ENCODE measurements at places on chromosomes 7 and 10.

DNA sequence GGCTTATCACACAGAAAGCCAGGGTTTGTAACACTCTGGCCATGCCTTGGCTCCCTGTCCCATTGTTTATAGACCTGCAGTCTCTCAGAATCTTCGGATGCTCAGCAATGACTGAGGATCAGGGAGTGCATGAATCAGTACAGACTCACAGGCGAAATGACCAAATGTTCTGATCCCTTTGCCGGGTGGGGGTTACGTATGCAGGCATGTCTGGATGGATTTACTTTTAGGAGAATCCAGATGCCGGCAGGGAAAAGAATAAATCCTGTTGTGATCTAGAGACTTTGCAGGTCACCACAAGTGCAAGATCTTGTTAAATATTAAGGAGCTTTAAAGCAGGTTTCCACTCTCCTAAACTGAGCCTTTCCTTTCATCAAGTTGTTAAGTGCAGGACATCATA lies 149.5 kb downstream of the SFMBT2 start:
- DNase-seq = no peak

DNA sequence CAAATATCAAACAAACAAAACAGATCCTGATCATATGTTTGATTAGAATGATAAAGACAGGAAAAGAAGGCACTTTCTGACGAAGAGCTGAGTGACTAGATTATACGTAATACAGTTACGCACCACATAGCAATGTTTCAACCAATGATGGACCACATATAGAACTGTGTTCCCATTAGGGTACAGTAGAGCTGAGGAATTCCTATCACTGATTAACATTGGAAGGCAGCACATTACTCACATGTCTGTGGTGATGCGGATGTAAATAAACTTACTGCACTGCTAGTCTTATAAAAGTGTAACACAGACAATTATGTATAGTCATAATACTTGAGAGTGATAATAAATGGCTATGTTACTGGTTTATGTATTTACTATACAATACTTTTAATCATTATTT lies 98.3 kb downstream of the PTN start:
- DNase-seq = no peak

GRCh38 chr7:49074538-49074937 lies 150.2 kb downstream of the CDC14C start:
- no peak for DNase-seq

DNA sequence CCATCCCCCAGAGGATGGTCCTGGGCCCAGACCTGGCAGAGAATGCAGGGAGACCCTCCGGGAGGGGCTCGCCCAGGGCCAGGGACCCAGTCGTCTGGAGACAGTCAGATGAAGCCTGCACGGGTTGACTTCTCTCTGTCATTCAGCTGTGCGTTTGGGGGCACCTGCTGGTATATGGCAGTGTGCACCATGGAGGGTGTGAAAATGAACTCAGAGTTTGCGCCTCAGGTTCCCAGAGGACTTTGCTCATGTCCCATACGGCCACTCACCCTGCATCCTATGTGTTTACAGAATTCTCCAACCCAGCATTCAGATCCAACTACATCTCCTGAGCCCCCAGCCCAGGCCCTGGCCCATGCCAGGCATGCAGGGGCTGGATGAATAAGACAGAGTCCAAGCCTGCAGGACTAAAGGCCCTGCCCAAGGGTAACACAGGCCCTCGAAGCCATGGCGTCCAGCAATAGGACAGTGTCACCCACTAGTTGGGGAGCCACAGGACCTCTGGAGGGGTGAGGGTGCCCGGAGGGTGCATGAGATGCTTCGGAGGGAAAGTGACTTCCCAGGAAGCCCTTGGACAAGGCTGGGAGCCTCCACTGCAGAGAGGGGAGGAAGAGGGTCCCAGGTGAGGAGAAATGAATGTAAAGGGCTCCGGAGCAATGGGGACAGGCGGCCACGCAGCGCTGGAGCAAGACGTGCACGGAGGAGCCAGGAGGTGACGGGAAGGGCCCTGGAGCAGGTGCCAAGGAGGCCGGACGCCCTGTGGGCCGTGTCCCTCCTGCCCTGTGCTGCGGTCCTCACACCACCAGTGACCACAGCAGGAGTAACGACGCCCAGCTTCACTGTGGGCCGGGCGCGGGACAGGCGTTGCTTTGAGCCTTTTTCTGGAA lies 36.3 kb downstream of the CALML3 start:
- no peak for DNase-seq

- peak; percentile 35 for DNase-seq
These were observed at the start of gene CUX1 for GRCh38 chr7:101817471-101818286. TSS of gene CUX1 (plus strand) at chr7:101817626. CDS start at chr7:101817640, 14 bp downstream.

GRCh38 chr7:117706210-117706609 lies 167.0 kb downstream of the CTTNBP2 start:
- DNase-seq = no peak

GRCh38 chr7:132234711-132235110 lies 341.6 kb downstream of the PLXNA4 start:
- no peak for DNase-seq

- DNase-seq = no peak
These were observed 651 bp downstream of the AFAP1L2 start for GRCh38 chr10:114403541-114404161.

GRCh38 chr10:23540401-23541030 lies 101.6 kb downstream of the OTUD1 start:
- no peak for DNase-seq

DNA sequence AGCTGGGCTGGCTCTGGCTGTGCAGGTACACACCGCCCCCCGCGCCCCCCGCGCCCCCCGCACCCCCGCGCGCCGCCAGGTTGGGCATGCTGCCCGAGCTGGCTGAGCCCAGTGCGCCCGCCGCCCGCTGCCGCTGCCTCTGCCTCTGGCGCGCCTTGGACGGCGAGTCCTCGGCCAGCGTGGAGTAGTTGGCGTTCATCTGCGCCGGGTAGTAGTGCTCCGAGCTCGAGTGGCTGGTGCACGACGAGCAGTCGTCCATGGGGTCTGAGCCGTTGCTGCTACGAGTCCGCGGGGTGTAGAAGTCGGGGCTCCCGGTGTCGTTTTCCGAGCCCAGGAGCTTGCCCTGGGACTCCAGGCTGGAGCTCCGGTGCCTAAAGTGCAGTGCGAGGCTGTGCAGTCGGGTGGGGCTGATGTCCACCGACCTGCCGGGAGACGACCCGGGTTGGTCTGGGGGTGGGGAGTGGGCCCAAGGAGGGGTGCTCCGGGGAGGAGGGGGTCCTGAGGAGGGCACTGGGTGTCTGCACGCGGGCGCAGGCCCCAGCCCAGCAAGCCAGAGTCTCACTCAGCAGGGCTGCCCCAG lies 70.4 kb downstream of the PRPF18 start:
- no peak for DNase-seq

- no peak for DNase-seq
These were observed 285.4 kb upstream of the GLI3 start for GRCh38 chr7:42522227-42522991.

- DNase-seq = no peak
These were observed 223.0 kb downstream of the ELFN1 start for GRCh38 chr7:1893036-1893435.

GRCh38 chr10:2120746-2121145 lies 383.4 kb upstream of the ADARB2 start:
- DNase-seq = no peak

Measured in activated CD4-positive, alpha-beta T cell treated with anti-CD3 and anti-CD28 coated beads, Interleukin-2, amount 50 U/mL, for 48 hours (primary cell).